ENCODE measurements at places on chromosomes 2 and 18. TPM values are rescaled to one million over a fixed set of nuclear protein-coding genes. Genes with fewer than 3 reads are reported as not detected.

DNA sequence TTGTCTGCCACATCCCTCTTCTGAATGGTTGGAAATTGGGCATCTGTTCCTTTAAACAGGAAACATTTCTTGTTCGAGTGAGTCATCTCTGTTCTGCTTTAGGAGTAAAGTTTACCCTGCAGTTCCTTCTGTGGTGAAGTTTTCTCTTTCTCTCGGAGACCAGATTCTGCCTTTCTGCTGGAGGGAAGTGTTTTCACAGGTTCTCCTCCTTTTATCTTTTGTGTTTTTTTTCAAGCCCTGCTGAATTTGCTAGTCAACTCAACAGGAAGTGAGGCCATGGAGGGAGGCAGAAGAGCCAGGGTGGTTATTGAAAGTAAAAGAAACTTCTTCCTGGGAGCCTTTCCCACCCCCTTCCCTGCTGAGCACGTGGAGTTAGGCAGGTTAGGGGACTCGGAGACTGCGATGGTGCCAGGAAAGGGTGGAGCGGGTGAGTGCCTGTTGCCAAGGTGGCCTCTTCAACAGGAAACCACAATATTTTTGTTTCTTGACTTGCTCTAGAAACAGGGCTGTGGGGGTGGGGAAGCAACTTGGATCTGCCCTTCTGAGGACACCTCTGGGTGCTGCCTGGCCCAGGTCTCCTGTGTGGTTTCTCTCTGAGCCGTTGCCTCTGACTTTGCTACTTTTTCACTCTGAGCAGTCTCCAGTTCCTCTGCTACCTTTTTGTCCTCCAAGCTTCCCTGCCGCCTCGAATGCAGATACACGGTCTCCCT, 2.2 kb upstream of the CASP8 start:
- no peak for DNase-seq

DNA sequence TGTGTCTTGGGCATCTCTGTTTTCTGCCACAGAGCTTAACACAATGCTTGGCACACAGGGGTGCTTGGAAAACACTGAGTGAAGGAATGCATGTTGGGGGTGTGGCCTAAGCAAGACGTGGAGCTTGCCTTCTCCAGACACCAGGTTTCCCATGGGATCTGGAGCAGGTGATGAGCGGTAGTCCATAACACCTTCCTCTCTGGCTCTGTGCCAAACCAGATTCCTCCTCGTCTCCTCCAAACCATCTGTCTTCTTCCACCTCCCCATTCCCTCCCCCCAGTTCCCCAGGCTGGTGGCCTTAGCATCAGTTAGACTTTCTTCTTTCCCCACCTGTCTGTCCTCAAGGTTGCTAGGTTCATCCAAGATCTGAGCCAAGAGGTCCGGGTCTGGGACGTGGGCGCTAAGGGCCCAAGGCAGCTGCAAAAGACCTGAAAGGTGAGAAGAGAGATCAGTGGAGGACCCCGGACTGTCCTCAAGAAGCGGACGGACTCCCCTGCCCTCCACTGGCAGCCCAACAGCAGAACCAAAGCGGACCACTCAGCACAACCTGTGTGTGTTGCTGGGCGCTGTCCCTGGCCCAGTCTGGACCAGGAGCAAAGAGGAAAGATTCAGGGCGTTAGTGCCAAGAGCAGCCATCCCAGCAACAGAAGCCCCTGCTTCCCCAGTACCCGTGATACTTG, 1.2 kb upstream of the ITM2C start:
- DNase-seq = no peak

GRCh38 chr2:110740747-110741349, 8.5 kb downstream of the ACOXL start:
- DNase-seq = no peak

DNA sequence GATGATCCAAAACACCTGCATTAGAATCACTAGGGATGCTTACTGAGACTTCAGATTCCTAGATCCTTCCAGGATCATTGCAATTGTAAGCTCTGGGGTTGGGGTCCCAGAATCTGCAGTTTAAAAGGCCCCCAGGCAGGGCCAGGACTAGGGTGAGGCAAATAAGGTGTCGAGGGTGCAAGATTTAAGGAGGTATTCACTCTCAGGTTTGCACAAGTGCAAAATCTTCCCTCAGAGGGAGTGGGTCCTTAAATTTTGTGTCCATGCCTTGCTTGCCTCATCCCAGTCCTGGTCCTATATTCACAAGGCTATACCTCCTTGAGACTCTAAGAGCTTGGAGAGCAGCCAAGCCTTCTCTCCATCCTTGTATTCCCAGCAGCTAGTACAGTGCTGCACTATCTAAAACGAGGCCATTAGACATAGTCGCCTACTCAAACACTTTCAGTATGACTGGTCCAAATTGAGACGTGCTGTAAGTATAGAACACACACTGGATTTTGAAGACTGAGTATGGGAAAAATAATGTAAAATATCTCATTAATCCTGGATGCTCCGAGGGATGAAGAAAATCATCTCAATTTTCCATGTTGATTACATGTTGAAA, 31.6 kb upstream of the MREG start:
- no peak for DNase-seq

DNA sequence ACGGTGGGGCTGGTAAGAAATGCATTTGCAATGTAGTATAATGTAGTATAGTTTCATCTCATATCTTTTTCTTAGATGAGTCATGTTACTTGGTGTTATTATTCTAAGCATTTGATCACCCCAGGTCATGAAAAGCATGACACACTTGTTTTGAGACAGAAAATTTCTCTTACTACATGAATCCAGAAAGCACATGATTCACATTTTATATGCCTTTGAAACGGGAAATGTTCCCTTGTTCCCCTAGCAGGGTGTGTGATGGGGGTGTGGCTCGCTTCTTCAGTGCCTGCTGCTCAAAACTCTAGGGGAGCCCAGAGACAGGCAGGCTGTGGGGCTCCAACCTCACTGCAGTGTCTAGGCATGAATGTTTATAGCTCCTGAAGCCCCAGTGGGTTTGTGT, 116.0 kb upstream of the RAB27B start:
- DNase-seq = no peak

GRCh38 chr2:155382776-155383175, 684.3 kb downstream of the KCNJ3 start:
- no peak for DNase-seq

GRCh38 chr2:124973396-124973795, 948.3 kb downstream of the CNTNAP5 start:
- DNase-seq = no peak

- DNase-seq = no peak
Observed at GRCh38 chr2:88212251-88212790, 42.2 kb downstream of the THNSL2 start.

- DNase-seq = no peak
Observed at GRCh38 chr2:190953257-190953656, 60.7 kb downstream of the STAT1 start.

DNA sequence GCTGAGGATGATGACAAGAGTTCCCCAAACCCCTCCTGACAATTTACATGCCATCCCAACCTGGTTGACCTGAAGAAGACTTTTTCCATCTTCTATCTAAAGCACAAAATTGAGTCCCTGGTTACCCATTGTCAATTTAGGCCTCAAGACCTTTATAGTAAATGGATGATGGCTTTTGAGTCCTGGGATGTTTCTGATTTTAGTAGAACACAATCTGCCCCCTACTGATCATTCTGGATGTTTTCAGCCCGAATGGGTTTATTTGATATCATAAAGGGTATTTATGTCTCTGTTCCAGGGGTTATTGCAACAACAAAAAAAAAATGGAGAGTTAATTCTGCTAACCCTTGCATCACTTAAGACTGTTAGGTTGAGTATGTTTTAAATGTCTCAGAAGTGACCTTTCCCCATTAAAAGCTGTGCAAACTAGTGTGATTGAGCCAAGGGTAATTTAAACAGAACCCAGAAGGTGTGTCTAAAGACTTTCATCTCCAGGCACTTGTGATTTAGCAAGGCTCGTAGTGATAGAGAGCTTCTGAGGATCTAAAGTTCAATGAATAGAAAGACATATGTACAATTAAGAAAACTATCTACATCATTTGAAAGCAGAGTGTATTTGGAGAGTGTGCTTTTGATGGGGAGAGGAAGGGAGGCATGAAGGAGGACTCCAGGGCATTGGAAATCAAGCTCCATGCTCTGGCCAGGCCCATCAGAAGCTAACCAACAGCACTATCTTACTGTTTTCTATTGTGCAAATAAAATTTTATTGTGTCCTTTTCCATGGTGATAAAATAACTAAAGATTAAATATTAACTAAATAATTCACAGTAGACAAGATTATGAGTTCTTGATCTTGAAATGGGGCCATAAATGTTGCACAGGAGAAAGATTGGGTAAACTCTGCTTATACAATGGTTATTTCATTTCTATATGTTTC, 96.6 kb upstream of the NOSTRIN start:
- DNase-seq = no peak

GRCh38 chr2:237998530-237998929, 31.7 kb downstream of the UBE2F start:
- DNase-seq = no peak

GRCh38 chr18:35409911-35410310, 32.8 kb upstream of the ZNF396 start:
- DNase-seq = no peak

DNA sequence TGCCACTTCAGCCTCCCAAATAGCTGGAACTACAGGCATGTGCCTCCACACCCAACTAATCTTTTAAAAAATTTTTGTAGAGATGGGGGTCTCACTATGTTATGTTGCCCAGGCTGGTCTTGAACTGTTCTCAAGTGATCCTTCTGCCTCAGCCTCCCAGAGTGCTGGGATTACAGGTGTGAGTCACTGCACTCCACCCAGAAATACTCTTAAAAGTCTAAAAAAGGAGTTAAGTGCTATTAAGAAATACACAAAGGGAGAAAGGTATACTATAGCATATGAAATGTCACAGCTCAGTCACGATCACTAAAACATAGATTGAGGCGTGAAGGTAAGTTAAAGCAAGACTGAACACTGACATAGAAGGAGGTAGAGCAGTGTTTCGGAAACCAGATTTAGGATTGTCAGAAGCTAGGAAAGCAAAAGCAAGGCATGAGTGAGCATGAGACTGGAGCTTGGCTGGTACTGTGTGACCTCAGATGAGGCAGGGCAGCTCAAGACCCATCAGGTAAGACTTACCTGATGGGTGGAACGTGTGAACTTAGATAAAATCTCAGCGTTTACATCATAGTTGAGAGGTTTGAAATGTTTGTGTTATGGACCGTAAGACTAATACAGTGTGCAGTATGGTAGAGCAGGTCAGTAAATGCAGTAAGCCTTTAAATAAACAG, 9.2 kb downstream of the CCNYL1 start:
- no peak for DNase-seq

- DNase-seq = no peak
Observed at GRCh38 chr18:29501952-29502351, 1325.0 kb upstream of the CDH2 start.

- DNase-seq = no peak
Observed at GRCh38 chr18:46859855-46860254, 57.5 kb downstream of the PIAS2 start.

DNA sequence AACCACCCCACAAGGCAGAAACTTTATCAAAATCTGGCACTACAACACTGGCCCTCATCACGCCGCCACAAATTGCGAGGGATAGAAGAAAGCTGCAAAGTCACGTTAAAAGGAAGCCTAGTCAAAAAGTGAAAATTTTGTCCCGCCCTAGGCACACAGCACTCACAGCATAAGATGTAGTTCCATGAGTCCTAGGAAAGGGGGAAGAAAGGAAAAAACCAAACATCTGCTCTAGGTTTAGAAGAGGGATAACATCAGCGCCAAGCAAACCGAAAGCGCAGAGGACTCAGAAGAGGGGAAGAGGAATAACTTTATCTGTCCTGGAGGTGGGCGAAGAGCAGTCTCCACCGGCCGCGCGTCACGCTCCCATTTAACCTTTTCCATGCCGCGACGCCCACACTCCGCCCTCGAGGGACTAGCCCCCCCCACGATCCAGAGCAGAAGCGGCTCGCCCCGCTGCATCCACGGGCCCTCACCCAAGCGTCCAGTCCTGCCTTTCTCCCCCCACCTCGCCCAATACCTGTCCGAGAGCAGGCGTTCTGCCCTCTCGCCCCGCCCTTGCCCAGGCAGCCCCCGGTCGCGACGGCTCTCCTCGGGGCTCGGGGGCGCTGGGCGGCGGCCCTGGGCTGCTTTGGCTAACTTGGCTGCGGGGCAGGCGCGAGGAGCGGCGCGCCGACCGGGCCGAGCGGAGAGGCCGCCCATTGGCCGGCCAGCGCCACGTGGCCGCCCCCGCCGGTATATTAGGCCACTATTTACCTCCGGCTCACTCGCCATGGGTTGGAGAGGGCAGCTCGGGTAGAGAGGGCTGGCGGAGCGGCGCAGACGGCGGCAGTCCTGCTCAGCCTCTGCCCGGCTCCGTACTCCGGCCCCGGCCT, at the start of gene HOXD1:
Gene HOXD1, plus strand, starts transcription at position 770 of the 875 bp plus-strand sequence. CDS start 134 bp downstream, outside the sequence.
- DNase-seq = no peak

GRCh38 chr2:30213326-30213725, 18.0 kb upstream of the LBH start:
- DNase-seq = no peak

GRCh38 chr2:20603791-20604190, 47.1 kb downstream of the HS1BP3 start:
- no peak for DNase-seq

CABLES1 gene
- 11.4 TPM for total RNA-seq

SCYGR3 gene
- not detected for total RNA-seq

PIEZO2 gene
- total RNA-seq = 21.8 TPM

TRABD2A gene
- 3.3 TPM for total RNA-seq
